ENCODE measurements at places on chromosomes 11 and 22.

DNA sequence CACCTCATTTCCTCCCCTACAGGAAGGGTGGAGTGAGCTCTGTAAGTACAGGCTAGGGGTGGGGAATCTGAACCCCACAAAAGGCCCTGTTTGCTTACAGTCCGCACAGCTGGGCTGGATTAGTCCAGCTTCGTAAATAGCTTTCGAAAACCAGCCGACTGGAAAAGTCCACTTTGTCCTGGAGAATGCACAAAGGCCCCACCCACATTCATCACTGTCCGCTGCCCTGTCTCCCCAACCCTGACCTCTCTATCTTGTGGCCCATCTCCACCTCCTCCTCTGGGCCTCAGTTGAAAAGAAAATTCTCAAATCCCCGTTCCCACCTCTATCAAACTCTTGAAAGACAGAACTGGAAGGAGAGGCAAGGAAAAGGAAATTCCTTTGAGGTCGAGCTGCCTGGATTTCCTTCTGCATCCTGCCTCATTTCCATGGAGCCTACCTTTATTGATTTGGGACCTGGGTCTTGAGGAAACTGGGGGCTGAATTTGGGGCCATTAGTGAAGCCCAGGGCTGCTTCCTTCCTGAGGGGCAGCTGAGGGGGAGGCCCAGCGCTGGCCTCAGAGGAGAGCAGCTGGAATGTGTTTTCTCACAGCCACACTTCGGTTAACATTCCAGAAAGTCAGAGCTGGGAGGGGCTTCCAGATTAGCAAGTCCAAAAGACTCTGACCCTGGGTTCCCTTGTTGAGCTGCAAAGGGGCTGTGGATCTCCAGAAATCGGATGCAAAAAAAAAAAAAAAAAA is 147.6 kb downstream of the FBXO7 start:
- no peak for DNase-seq

DNA sequence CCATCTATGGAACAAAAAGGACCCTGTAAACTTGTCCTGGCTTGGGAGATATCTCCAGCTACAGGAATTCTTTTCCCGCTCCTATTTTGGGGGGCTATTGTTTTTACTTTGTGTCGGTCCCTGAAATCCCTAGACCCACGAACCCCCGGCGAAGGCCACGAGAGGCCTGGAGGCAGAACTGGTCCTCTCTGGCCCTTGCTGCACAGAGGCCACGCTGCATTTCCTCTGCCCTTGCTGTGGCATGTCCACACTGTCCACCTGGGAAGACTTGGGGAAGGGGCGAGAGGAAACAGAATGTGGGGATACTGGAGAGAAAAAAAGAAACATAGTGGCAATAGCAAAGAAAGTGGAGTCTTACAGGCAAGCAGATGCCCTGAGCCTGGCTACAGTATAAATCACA is 2.3 kb upstream of the ANO1 start:
- no peak for DNase-seq

GRCh38 chr11:6650980-6651379 is 4.6 kb downstream of the DCHS1 start:
- peak; percentile 30 for DNase-seq

DNA sequence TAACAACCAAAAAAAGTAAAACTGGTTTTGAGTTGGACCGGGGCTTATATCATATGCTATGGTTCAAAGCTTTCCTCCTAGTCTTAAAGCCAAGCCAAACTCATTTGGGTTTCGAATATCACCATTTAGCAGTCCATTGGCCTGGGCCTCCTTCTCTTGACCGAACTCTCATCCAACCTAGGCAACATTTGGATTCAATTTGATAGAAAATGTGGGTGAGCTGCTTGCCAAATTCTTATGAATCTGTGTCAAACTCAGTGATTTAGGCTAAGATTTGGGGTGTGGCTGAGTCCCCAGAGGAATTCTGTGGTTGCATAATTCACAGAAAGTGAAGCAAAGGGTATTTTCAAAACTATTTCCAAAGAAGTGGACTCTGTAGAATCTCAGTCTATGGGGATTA is 83.7 kb downstream of the BLID start:
- DNase-seq, result no peak

- DNase-seq, result no peak
These were observed 141.3 kb upstream of the CCDC90B start for GRCh38 chr11:83427501-83427900.

DNA sequence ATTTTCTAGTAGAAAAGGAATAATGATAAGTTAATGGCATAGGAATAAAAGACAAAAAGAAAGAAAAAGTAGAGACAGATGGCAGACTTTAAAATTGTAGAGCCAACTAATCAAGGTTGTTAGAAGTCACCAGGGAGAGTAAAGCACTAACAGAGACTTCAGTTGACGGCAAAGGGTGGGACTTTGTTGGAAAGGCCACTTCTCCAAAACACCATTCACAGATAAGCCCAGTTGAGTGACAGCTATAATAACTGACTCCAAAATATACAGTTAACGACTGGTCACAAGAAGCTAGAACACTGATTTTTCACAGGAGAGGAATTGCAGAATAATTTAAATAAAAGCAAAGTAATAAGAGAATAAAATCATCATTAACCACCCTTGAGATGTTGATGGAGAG is 16.0 kb upstream of the SOX6 start:
- DNase-seq, result no peak

GRCh38 chr11:43810929-43811596 is 69.6 kb upstream of the ALKBH3 start:
- no peak for DNase-seq

DNA sequence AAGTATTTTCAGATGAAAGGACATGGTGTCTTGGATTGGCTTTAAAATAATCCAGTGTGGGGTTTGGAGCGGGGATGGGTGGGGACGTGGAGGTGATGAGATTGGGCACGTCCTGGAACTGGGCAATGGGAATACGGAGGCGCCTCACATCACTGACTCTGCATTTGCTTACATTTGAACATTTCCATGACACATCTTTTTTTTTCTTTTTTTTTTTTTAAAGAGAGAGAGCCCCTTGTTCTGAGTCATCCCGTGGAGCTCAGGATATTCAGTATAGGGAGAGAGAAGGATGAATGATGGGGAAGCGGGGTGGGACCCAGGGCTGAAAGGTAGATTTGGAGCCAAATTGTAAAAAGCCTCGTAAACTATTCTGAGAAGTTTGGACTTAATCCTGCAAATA is 142.7 kb downstream of the FBXO7 start:
- DNase-seq, result no peak

- DNase-seq, result no peak
These were observed 347.6 kb downstream of the LUZP2 start for GRCh38 chr11:24844406-24844805.

DNA sequence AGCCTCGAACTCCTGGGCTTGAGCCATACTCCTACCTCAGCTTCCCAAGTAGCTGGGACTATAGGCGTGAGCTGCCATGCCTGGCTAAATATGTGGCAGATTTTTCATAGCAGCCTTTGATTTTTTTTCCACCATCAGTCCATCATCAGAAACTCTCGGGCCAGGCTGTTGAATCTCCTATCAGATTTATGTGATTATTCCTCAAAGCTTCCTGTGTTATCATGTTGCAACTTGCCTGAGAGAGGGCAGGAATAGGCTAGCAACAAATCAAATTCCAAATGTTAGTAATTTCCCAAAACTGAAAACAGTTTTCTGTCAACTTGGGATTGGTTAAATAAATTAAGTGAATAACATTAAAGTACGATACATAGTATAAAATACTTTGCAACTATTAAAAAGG is 3.4 kb downstream of the LRRC51 start:
- no peak for DNase-seq

- DNase-seq, result no peak
These were observed 256.5 kb downstream of the MN1 start for GRCh38 chr22:27545085-27545484.

DNA sequence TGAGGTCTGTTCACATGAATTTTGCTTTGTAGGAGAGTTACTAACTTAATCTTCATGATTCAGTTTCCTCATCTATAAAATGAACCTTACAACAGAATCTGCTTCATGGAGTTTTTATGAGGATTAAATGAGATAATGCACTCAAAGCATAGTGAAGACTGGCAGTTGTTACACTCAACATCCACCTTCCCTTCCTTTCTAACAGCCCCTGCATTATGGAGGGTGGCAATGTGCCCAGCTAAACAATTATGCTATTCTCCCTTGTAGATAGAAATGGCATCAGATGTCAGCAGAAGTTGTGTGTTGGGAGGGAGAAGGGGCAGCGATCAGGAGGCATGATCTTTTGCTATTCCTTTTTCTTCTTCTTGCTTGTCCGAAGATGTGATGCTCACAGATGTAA is 6.5 kb downstream of the POU2AF1 start:
- DNase-seq, result no peak

GRCh38 chr11:47538741-47539565 is 14.0 kb downstream of the CELF1 start:
- no peak for DNase-seq

GRCh38 chr11:117478926-117479325 is 151.3 kb downstream of the CEP164 start:
- no peak for DNase-seq

- no peak for DNase-seq
These were observed 22.5 kb downstream of the DSCAML1 start for GRCh38 chr11:117774553-117774952.

DNA sequence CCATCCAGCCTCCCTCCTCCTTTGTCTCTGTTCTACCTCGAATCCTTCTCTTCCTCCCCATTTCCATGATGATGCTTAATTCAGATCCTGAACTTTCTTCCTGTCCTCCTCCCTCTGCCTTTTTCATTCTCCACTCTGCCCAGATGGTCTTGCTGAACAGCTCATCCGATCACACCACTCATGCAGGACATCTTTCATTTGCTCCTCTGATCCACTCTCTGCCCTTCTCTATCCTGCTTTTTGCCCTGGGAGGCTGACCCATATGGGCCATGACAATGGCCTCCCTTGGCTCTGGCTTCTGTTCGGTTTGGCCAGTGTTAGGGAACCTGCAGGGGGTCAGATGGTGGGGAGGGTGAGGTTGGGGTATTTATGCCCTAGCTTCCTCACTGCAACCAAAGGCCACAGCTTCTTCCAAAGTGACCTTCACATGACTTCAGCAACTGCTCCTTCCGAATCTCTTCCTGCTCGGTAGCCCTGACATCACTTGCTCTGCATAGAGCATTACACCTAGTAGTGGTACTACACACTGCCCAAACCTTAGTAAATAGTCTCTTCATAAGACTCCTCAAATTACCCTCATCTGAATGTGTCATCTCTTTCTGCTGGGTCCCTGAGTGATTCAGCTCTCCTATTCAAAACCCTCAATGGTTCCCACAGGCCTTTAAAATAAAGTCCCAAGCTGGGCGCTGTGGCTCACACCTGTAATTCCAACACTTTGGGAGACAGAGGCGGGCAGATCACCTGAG is 32.7 kb upstream of the MICAL2 start:
- DNase-seq, result no peak

DNA sequence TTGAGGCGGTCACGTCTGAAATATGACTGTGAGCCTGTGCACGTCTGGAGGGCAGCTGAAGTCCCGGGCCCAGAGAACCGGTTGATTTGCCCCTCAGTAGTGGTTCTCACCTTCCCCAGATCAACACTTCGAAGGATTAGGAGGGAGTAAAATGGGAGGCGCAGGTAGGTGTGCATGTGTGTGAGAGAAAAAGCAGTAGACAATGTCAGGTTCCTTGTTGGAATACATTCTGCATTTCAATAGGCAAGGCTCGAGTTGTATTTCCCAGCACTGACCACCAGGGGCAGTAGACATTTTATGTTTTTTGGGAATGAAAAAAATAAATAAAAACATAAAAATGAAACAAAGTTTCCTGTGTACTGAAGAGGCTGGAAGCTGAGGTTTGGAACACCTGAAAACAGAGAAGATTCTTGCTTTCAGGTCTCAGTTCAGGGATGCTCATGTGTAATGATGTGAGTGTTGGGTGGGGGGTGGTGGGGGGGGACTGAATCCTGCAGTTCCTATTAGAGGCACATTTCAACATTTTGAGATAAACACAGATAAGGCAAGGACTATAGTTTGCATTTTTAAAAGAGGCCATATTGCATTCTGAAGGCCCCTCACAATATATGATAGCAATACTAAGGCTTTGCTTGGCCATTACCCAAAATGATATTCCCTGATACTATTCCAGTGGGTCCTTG is 333.9 kb downstream of the CADM1 start:
- no peak for DNase-seq

DNA sequence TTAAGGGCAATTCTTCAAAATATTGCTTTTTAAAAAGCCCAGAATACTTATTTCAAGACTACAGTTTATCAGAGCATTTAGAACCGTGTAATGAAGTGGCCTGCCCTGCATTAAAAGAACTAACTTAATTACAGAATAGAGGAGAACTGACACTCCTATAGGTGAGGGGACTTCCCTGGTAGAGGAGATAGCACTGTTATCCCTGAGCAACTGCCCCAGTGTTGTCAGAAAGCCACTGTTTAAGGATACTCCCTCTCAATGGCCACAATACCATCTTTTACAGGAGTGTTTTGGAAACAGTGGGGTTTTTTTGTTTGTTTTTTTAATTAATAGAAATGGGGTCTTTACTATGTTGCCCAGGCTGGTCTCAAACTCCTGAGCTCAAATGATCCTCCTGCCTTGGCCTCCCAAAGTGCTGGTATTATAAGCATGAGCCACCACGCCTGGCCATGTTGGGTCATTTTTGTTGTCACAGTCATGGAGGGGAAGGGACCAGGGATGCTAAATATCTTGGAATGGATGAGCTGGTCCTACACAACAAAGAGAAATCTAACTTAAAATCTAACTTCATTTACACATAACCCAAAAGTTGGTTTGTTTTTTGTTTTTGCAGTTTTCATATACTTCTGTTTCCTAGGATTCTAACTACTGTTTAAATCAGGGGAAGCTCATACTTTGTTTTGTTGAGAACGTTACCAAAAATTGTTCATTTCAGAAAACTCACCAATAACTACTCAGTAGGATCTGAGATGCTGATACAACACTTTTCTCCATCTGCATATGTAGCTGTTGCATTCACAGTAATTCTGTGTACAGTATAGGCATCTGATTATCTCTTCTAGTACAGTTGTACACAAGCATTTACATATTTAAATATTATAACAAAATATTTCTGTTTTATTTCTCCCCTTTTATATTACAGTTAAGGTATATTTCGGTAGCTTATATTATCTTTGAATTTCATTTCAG is 8.1 kb downstream of the RPL27A start:
- no peak for DNase-seq

DNA sequence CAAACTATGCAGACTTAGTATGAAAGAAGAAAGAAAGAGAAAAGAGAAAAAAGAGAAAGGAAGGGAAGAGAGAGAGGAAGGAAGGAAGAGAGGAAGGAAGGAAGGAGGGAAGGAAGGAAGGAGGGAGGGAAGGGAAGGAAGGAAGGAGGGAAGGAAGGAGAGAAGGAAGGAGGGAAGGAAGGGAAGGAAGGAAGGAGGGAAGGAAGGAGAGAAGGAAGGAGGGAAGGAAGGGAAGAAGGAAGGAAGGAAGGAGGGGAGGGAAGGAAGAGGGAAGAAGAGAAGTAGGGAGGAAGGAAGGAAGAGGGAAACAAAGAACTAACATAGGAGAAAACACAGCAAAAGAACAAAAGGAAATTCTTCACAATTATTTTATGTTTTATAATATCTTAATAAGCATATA is 502.1 kb downstream of the SOX6 start:
- DNase-seq, result no peak

DNA sequence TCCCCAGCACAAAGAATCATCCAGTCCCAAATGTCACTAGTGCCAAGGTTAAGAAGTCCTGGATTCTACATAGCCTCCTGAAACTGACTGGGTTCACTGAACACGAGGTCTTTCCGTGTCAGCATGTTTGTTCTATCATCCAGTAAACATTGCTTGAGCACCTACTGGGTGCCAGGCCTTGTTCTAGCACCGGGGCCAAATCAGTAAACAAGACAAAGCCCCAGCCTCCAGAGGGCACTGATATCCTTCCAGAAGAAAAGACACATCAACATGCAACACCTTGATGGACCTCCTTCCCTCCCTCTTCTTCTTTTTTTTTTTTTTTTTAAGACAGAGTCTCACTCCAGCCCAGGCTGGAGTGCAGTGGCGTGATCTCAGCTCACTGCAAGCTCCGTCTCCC is 26.9 kb downstream of the TPST2 start:
- no peak for DNase-seq
